ENCODE measurements at places on chromosomes 6 and 20.
A peak's percentile ranks its signal among the peaks of the same experiment; 100 is the strongest.

GRCh38 chr20:38084425-38084951, 50.9 kb downstream of the RPRD1B start:
- DNase-seq: no peak

- no peak for DNase-seq
Observed at GRCh38 chr20:103456-103855, 16.0 kb downstream of the DEFB125 start.

DNA sequence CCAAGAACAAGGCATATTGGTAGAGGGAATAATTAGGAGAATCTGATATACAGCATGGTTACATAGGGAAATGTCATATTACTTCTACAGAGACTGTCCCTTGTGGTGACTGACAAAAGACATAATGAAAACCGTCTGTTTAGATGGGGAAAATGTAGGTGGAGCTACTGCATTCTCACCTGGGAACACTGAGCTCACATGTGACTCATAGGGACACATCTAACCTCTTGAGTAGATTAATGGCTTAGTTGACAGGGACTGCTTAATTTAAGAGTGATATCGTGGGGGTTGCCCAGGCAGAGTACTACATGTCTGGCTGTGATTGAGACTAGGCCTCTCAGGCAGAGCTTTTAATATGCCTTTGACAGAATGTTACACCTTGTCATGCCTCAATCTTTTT, 235.3 kb upstream of the ZFP64 start:
- no peak for DNase-seq

- no peak for DNase-seq
Observed at GRCh38 chr20:47905628-47906347, 120.5 kb upstream of the SULF2 start.

DNA sequence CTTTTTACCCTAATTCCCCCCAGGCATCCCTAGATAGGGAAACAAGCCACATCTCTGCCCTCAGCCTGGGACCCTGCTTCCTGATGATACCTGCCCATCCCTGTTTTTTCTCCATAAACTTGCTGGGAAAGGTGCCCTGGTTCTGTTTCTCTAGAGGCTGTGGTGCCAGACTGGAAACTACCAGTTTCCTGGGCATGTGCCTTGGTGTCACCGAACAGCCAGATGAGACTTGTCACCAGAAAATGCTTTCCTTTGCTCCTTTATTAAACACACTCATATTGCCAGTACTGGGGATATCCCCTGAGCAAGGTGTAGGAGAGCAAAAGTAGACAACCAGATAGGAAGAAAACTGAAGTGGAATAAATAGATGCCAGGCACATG, 16.8 kb downstream of the SRSF3 start:
- no peak for DNase-seq

DNA sequence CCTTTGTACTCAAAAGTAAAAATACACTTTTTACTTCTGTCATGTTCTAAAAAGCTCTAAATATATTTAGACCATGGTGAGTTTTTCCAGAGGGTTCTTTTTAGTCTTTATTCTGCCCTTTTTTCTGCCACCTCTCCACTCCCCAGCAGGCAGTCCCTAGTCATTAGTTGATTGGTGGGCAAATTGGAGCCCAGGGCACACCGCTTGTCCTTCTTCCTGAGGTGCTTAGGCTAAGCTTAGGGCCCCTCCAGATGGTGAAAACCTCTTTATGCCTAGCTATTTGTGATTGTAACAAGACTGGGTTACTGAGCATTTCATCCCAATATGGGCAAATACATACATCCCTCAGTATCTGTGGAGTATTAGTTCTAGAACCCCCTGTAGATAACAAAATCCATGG, 6.2 kb downstream of the TREML1 start:
- no peak for DNase-seq

DNA sequence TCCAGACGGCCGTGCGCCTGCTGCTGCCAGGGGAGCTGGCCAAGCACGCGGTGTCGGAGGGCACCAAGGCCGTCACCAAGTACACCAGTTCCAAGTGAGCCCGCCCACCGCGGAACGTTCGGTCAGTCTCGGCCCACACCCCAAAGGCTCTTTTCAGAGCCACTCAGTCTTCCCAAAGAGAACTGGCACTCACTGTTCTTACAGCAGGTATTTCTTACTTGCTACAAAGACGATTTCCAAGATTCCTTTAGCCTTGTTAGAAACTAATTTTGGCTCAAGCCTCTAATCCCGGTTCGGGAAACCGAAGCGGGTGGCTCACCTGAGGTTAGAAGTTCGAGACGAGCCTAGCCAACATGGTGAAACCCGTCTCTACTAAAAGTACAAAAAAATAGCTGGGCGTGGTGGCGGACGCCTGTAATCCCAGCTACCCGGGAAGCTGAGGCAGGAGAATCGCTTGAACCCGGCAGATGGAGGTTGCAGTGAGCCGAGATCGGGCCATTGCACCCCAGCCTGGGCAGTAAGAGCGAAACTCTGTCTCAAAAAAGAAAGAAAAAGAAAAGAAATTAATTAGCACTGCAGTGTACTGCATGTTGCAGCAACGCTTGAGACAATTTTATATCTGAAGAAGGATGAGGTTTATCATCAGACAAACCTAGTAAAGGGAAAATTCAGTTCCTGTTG, 73.1 kb downstream of the OR2B2 start:
- peak; percentile 74 for DNase-seq

GRCh38 chr6:33738153-33738552, 8.6 kb downstream of the IP6K3 start:
- DNase-seq: no peak

- DNase-seq: no peak
Observed at GRCh38 chr6:44265722-44266233, 427 bp upstream of the NFKBIE start.

DNA sequence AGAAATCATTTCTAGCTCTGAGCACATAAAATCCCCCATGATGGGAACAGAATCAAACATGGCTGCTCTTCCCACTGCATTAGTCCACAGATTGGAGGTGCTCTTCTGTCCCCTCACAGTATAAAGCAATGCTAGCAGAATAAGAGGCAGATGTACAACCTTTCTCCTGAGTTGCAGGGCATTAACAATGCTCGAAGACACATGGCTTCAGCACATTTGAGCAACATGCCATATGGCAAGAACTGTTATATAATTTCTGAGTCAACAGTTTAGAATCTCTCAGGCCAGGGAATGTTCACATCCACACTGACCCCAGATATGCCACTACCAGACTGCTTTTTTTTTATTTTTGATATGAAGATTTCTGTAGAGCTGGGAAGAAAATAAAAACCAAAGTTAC, 119.6 kb downstream of the KIF13A start:
- DNase-seq: peak; percentile 87

GRCh38 chr6:159450815-159451465, 242.1 kb downstream of the SOD2 start:
- no peak for DNase-seq

DNA sequence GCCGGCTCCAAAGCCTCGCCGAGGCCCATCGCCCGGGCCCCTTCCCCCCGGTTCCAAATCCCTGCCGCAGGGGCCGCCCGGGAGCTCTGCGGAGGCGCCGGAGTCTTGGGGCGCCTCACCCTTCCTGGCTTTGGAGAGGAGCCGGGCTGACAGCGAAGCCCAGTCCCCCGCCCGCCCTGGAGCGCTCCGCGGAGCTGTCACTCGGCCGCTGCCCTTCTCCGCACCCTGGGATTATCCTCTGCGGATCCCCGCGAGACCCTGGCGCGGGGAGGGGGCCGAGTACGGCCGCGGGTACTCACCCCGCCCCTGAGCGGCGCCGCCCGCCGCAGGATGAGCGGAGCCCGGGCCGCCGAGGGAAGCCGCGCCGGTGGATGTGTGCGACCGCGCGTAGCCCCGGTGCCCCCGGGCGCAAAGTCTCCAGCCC, 343 bp downstream of the SNAP91 start:
- DNase-seq: no peak

DNA sequence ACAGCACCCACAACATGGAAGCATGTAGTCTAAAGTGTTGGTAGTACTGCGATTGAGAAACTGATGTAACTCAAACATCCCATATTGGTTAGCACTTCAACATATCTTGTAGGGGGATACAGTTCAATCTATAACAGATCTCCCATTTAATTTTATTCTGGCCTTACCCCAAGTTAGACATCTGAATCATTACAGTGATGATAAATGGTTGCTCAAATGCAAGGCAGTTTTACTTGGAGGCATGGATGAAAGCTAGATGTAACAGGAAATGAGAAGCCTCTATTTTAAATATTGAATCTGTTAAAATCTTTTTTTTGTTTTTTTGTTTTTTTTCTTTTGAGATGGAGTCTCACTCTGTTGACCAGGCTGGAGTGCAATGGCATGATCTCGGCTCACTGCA, 44.2 kb upstream of the FAM50B start:
- no peak for DNase-seq

GRCh38 chr20:25230166-25230831, 17.6 kb upstream of the PYGB start:
- no peak for DNase-seq

DNA sequence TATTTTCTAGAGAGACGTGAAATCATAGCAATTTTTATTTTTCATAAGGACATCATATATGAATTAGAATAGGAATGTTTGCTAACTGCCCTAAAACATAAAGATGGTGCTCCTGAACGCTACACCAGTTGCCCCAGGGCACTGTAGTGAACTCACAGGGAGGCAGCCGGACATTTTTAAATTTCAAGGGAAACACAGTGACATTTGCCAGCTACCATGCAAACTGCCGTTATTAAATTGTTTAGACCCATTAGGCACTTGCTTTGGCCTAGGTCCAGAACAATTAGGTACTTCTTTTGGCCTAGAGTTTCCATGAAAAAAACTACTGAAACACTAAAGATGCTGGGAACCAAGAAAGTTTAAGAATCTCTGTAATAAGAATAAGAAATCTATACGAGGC, 24.9 kb upstream of the CFAP206 start:
- no peak for DNase-seq

- DNase-seq: no peak
Observed at GRCh38 chr6:158408552-158409130, 96.4 kb downstream of the TULP4 start.

- DNase-seq: no peak
Observed at GRCh38 chr6:558959-559358, 97.9 kb downstream of the HUS1B start.

GRCh38 chr6:37204014-37204751, 34.2 kb downstream of the PIM1 start:
- DNase-seq: peak; percentile 50

GRCh38 chr6:34484391-34484790, 18.5 kb downstream of the PACSIN1 start:
- DNase-seq: no peak

GRCh38 chr6:73942592-73943186, 246.7 kb downstream of the CD109 start:
- DNase-seq: peak; percentile 20

GRCh38 chr6:12151433-12151820, 138.7 kb upstream of the EDN1 start:
- no peak for DNase-seq

- DNase-seq: peak; percentile 81
Observed at GRCh38 chr20:59334651-59335300, 34.4 kb downstream of the EDN3 start.

GRCh38 chr6:11426571-11426970, 111.0 kb upstream of the TMEM170B start:
- no peak for DNase-seq

DNA sequence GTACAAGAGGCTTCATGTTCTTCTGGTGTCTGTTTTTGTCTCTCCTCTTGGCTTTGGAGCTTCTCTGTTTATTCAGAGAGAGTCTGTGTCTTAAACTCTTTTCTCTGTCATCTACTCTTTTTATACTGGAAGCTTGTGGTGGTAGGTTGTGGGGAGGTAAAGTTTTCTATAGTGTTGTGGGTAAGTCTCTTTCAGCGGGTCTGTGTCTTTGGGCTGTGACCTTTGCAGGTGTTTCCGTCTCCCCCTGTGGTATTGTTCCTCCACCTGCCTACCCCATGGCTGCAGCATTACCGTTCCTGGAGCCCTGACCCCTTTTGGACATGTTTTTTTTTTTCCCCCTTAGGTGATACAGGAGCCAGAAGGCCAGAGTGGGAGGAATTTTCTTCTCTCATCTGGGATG, 37.9 kb upstream of the FERMT1 start:
- peak; percentile 74 for DNase-seq

GRCh38 chr6:129475477-129476247, 234.3 kb downstream of the ARHGAP18 start:
- DNase-seq: no peak

- DNase-seq: no peak
Observed at GRCh38 chr6:150349546-150349945, 19.3 kb upstream of the IYD start.

DNA sequence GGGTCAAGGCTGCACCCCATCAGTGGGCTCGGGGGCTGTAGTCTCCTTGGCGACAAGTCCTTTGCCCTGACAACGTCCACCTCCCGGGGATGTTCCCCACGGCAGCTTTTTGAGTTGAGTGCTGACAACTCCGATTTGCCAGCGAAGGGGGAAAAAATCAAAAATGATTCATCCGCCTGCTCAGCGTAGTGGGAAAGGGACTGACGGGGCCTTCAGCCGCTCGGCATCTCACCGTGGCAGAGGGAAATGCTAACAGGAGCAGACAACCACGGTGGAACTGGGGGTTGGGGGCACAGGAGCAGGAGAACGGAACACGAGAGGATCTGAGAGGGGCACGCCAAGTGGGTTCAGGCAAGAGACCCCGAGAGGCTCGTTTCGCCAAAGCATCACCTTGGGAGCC, 173.7 kb downstream of the TFAP2C start:
- no peak for DNase-seq

GRCh38 chr20:49503176-49503575, 20.7 kb upstream of the KCNB1 start:
- DNase-seq: no peak

DNA sequence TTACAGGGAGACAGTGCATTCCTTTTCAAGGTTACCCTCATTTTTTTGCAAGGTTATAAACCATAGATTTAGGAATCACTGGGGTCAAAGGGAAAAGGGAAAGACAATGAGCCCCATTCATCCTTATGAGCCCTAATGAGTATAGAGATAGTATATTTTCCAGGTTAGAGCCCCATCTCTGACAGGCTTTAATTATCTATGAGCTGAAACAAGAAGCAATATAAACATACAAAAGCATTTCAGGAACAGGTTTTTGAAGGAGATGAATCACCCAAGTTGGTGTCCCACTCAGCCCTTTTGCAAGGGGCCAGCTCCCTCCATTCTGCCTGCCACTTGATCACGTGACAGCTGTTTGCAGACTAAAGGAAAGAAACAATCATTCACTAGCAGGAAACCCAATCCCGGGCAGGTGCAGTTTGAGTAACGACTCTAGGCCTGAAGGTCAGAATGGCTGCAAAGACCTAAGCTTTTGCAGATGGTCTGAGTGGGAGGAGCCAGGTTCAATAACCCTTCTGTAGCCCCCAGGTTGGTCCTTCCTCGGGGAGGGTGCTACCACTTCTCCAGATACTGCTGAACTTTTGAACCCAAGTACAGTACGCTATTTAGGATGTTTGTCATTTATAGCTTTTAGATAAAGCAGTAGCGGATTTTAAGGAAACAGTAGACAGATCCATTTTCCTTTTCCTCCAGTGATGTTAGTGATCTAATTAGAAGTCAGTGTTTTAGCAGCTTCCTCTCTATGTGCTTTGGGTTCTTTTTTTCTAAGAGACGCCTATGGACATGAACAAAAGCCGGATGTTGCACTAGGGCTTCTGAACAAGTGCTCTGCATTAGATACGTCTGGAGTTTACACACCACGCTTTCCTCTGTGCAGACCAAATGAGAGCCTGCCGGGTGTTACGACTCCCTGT, 253.2 kb downstream of the SOX4 start:
- peak; percentile 24 for DNase-seq
